ENCODE measurements at places on chromosomes 7 and 10.

DNA sequence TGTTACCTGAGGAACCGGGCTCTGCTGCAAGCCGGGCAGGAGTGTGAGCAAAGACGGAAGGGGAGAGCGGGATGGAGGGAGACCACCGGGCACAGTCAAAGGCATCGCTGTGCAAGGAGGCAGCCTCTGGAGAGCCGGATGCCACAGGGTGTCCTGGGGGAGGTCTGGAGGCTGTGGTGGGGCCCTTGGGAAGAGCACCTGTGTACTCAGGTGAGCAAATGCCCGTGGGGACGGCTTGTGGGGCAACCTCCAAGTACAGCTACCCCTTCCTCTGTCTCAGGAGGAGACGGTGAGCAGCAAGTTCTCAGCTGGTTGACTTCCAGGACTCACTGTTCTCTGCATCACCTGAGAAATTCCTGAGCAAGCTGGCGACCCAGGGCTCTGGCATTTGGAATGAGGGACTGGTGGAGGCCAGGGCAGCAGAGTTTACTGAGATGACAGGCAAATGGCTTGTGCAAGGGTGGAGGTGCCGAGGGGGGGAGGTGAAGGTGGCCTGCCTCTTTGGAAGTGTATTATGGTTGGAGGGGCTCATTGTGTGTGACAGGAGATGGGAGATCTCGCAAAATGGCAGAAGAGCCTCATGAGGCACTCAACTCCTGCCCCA is 345.2 kb upstream of the SHH start:
- DNase-seq, result no peak

DNA sequence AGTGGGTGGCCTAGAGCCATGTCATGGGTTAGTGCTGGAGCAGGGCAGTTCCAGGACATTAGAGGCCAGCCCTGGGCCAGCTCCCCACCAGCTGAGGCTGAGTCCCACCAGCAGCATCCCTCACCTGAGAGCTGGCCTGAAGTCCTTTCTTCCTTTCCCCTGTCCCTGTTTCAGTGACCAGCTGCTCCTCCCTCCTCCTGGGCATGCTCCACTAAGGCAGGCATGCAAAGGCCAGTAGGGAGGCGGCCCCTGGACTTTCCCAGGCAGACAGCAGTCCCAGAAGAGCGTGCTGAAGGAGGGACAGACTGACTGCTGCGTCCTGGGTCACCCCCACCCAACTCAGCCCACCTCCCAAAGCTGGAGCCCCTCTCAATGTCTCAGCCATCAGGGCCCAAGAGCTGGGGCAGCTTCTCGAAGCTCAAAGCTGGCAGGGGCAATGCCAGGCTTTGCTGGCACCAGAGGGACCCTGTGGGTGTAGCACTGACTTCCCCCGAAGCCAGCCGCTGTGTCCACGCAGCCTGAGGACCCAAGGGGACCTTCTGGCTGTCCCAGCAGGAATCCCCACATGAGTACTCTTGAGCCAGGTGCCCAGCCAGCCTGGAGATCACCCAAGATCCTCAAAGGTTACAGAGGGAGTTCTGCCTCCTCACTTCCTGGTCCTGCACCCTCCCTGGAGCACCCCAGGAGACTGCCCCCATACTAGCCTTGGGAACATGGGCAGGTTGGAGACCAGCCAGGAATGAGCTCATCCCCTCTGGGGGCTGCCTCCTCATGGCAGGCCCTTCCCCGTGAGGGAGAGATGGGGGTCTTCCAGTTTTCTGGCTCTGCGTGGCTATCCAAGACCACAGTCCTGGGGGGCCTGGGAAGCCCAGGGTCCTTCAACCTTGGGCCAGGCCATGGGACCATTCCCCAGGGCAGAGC is 35.2 kb upstream of the RET start:
- DNase-seq, result no peak

- DNase-seq, result peak; percentile 36
These were observed 7.0 kb upstream of the GBX1 start for GRCh38 chr7:151174246-151175046.

DNA sequence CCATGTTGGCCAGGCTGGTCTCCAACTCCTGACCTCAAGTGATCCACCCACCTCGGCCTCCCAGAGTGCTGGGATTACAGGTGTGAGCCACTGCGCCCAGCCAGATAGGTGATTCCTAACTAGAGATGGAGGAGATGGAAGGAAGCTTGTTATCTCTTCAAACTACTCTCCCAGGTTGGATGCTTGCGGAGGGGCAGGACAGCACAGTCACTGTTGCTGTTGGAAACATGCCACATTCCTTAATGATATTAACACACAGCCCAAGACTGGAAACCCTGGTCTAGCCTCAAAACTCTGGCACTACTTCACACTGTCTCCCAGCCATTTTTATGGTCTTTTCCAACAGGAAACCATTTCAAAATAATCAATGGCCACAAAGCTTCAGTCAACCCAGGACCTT is 468.8 kb upstream of the NRP1 start:
- DNase-seq, result no peak

DNA sequence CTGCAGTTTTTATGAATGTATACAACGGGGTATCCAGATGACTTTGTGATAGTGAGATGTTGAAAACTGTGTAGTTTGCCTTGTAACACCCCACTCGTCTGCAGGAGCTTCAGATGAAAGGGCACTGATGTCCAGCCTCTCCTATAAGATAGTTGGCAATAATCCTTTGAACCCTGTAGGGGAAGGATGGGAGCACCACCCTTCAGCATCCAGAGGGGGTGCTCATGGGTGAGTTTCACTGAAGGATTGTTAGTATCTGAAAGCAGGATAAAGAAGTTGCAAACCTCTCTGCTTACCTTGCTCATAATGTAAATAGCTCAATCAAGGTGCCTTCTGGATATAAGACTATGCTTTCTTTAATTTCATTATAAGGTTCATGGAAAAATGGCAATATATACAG is 201.5 kb downstream of the TMEM178B start:
- no peak for DNase-seq

- no peak for DNase-seq
These were observed 1.8 kb upstream of the GLI3 start for GRCh38 chr7:42238709-42239366.

GRCh38 chr10:82464966-82465365 is 590.0 kb downstream of the NRG3 start:
- no peak for DNase-seq

- DNase-seq, result peak; percentile 38
These were observed 375.6 kb downstream of the SFMBT2 start for GRCh38 chr10:7035126-7035761.

- DNase-seq, result no peak
These were observed 32.9 kb upstream of the BPGM start for GRCh38 chr7:134613623-134614347.

GRCh38 chr10:84329986-84330651 is 1.7 kb downstream of the CCSER2 start:
- no peak for DNase-seq

DNA sequence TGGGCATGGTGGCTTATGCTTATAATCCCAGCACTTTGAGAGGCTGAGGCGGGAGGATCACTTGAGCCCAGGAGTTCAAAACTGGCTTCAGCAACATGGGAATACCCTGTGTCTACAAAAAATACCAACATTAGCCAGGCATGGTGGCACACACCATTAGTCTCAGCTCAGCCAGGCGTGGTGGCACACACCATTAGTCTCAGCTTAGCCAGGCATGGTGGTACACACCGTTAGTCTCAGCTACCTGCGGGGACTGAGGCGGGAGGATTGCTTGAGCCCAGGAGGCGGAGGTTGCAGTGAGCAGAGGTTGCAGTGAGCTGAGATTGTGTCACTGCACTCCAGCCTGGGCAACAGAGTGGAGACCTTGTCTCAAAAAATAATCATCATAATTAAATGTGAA is 9.0 kb downstream of the LRRC27 start:
- DNase-seq, result no peak

DNA sequence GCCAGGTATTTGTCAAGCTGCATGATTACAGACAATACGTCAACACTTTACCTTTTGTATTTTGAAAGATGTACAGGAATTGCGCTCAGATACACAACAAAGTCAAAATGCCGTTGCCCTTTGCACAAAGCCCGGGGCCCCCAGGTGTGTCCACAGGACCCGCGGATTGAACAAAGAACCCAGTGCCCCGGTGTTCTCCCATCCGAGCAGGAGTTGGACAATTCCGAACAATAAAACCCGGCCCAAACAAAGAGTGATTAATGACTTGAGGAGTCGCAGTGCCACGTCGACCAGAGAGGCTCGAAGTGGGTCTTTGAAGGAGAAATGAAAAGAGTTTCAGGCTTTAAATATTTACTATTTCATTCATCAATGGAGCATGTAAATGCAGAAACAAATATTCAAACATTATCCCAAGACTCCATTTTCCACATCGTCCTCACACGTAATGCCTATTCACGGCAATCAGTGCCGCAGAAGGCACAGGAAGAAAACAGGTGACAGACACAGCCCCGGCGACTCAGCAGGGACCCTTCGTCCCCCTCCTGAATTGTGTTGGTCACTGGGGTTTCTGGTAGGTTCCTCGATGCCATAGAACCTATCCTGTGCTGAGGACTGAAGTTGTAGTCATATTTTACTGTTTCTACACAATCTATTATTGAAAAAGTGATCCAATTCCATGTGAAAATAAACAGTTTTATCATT is 70.9 kb upstream of the MGMT start:
- DNase-seq, result no peak

- DNase-seq, result no peak
These were observed 22.4 kb upstream of the IFIT1B start for GRCh38 chr10:89355394-89355931.

DNA sequence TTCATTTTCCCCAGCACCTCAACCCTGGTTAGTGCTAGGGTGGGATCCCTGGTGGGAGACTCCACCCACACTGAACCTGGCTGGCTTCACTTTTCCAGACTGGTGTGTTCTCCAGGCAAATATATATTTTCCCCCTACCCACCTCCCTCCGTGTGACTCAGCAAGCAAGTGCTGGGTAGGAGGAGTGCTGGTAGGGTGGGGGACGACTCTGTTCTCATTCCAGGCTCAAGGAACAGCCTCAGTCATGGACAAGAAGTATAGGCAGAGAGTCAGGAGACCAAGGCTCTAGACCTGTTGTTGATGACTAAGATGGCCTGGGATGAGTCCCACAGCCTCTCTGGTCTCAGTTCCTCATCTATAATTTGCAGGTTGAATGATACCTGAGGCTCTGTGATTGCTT is 328.1 kb downstream of the KCNMA1 start:
- no peak for DNase-seq

DNA sequence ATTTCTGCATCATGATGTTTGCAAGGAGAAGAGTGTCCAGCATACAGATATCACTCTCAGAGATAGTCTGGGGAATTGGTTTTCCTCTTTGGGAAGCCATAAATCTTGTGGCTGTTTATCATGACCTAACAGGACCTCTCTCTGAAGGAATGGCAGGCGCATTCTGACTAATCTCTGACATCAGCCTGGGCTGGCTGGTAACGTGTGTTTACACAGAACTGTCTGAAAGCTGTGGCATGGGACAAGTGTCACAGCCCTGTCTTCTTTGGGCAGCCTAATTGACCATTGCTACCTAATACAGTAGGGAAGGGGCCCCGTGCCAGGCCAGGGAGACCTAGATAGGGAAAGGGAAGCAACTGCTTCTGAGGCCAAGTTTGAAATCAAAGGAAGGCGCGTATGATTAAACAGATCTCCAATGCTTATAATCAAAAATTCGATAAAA is 73.9 kb upstream of the CABCOCO1 start:
- DNase-seq, result no peak

- no peak for DNase-seq
These were observed 4.4 kb upstream of the FZD9 start for GRCh38 chr7:73429215-73429614.

DNA sequence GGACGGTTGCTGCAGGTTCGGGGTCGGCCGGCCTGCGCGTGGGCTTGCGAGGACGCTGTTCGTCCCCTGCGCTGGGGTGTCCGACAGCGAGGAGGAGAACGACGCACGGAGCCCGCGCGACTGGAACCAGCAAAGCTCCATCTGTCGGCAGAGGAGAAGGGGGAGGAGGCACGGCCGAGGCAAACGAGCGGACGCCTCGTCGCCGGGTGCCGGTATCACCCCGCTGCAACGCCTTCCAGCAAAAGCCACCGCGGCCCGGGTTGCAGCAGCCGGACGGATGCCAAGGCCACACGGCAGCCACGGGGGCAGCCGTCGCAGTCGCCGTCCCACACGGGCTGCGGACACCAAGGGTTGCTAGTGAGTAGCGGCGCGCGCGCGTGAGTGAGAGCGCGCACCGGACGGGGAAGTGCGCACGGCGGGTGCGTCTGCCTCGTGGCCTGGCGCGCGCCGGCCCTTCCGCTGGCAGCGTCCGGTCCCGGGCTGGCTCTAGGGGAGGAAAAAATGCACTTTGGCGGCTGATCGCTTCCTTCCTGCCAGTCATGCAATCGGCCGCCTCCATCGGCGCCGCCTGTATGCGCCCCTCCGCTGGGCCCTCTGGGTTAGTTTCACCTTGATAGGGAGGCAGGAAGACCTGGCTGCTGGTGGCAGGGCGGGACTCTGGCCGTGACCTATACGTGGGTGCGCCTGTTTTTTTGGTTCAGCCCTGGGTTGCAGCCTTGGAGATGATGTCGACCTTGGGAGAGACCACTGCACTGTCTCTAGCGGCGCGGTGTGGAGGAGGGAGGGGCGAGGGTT is 434 bp downstream of the STAMBPL1 start:
- DNase-seq, result peak; percentile 63

- DNase-seq, result no peak
These were observed 75.7 kb downstream of the IGF2BP3 start for GRCh38 chr7:23394488-23395171.

All from activated CD8-positive, alpha-beta memory T cell treated with anti-CD3 and anti-CD28 coated beads, Interleukin-2, amount 50 U/mL, for 4 hours (primary cell).